ENCODE measurements at places on chromosomes 2 and 18.

DNA sequence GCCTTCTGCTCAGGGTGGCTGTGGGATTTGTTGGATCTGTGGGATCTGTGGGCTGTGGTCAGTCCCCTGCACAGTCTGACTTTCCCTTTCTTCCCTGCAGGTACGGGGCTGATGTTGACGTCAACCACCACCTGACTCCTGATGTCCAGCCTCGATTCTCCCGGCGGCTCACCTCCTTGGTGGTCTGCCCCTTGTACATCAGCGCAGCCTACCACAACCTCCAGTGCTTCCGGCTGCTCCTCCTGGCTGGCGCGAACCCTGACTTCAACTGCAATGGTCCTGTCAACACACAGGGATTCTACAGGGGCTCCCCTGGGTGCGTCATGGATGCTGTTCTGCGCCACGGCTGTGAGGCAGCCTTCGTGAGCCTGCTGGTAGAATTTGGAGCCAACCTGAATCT lies 17.5 kb downstream of the ASB1 start:
- no peak for DNase-seq

GRCh38 chr2:227460070-227460485 lies 11.9 kb upstream of the AGFG1 start:
- peak; percentile 65 for DNase-seq

GRCh38 chr18:9102508-9103375 lies at the start of gene NDUFV2:
Gene NDUFV2 (plus strand): TSS chr18:9102699. CDS start chr18:9102744, 45 bp downstream.
- DNase-seq = peak; percentile 92

GRCh38 chr2:75041731-75042600 lies 83.5 kb downstream of the POLE4 start:
- DNase-seq = no peak

- DNase-seq = no peak
Observed at GRCh38 chr2:213627835-213628460, 343.7 kb downstream of the SPAG16 start.

DNA sequence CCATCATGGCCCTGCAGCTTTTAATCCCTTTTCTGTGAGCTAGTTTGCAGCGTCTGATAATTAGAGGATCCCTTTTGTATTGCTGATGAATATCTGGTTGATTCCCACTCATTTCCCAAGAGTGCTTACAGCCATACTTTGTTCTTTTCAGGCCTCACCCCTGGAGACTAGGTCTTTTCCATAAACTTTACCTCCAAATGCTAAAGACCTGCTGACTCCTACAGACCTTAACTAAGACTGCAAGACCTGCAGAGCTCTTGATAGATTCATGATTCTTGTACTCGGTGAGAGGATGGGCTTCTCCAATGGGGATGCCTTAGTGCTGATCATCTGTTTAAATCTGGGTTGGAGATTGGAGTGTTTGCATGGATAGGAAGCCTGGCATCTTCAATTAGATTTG lies 33.1 kb upstream of the DYNAP start:
- DNase-seq = no peak

DNA sequence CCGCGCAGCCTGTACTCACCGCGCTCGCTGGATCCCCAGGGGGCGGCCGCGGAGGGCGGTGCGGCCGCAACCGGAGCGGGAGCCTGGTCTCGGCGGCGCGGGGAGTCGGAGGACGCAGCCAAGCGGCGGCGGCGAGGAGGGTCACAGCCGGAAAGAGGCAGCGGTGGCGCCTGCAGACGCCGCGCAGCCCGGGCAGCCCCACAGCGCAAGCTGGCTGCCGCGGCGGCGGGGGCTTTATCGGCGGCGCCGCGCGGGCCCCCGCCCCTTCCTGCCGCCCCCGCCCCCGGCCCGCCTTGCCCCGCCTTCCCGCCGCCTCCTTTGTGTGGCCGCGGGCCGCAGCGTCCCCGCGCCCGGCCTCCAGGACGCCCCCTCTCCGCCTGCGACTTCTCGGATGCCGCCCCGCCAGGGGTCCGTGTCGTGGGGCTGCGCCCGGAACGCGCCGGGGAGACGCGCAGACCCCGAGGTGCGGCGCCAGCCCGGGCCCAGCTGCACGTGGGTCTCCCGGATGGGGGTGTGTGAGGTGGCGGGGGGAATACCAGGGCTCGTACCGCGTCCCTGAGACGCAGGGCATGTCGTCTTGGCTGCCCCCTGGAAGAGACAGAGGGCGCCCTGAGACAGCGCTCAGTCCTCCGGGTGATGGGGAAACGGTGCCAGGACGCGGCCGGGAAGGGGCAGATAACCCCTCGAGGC lies at the start of gene SERPINE2:
Gene SERPINE2 (minus strand): TSS at position 207 of the 690 bp plus-strand sequence. CDS start 37,386 bp downstream, outside the sequence.
- DNase-seq = peak; percentile 15

- no peak for DNase-seq
Observed at GRCh38 chr2:233351423-233351822, 2.9 kb upstream of the DGKD start.

GRCh38 chr2:69465513-69466456 lies 28.6 kb upstream of the NFU1 start:
- DNase-seq = no peak

GRCh38 chr18:37252854-37253393 lies 312.7 kb downstream of the CELF4 start:
- no peak for DNase-seq

DNA sequence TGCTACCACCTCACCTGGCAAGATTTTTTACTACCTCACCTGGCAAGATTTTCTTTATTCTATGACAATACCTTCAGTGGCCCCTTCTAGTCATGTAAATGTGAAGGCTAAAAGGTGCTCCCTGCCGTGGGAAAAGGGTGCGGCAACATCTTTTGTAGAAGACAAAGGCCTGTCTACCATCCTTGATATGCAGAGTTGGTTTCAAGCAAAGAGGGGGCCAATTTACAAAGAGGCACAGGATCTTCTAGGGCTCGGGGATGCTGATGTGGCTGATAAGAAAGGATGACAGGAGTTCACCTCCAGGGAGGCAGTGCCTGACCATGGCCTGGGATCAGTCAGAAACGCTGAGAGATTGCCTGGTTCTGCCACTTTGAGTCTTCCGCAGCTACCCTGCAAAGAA lies 165.4 kb upstream of the SLC1A4 start:
- DNase-seq = no peak

DNA sequence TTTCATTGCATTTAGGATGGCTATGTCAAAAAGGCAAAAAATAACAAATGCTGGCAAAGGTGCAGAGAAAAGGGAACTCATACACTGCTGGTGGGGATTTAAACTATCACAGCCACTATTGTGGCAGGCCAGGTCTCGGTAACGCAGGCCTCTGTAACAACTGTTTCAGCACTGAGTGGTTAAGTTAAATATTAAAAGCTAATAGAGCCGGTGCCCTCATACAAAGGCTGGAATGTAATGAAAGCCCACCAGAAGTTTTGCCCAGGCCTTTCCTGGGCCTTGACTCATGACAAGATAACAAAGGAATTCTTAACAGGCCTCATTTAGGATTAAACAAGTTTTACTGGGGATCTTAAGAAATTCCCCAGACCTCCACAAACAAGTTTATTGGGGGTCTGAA lies 10.7 kb downstream of the MERTK start:
- no peak for DNase-seq

GRCh38 chr2:240598311-240598911 lies 11.9 kb downstream of the CAPN10 start:
- no peak for DNase-seq

DNA sequence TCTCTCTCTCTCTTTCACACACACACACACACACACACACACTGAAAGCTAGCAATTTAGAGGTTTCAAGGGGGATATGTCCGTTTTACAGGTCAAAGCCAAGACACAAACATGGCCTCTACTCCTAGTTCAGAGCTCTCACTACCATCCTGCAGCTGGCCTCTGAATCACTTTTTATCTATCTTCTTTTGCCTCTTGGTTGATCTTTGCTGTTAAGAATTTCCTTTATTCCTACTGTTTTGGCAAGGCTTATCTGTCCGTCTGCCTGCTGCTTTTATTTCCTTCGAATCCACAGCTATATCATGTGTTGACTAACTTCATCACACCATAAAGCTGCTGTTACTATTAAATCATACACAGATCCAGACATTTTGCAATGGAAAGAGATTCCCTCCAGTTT lies 543.0 kb downstream of the PLCL1 start:
- no peak for DNase-seq

DNA sequence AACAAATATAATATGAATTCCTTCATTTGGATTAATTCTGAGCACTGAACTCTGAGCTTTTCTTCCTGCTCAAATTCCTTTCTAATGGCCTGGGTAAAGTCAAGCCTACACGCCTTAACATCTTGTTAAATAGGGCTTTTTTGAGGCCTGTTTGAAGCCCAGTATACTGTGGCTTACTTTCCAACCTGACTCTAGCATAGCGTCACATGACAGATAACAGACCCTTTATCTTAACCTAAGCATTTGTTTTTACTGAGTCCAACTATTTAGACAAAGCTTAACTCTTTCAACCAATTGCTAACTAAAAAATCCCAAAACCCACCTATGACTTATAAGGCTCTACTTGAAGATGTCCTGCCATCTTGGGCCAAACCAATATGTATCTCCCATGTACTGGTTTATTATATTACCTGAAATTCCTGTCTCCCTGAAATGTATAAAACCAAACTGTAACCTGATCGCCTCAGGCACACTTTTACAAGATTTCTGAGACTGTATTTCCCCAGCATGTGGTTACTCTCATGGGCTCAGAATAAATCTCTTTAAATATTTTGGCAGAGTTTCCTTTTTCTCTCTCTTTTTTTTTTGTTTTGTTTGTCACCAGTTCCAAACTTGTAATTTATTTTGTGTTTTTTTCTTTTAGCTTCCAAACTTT lies 271.1 kb upstream of the VWC2L start:
- no peak for DNase-seq

DNA sequence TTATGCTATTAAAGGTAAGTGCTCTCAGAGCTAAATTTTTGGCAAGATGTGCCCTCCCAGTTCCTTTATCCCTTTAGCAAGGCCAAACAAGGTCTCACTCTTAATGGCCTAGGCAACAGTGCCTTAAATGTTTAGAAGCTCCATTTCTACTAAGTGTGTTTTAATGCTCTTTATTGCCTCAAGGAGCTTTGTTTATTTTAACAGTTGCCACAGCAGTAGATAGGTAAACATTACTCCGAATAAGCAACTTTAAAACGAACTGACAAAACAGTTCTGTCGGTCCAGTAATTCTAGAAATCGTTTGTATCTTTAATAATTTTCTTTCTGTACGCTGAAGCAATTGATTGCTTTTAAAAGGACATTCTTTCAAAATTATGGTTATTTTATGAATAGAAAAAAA lies 74.5 kb downstream of the PIEZO2 start:
- DNase-seq = no peak

GRCh38 chr18:23249348-23249747 lies 114.1 kb downstream of the CABLES1 start:
- DNase-seq = no peak

DNA sequence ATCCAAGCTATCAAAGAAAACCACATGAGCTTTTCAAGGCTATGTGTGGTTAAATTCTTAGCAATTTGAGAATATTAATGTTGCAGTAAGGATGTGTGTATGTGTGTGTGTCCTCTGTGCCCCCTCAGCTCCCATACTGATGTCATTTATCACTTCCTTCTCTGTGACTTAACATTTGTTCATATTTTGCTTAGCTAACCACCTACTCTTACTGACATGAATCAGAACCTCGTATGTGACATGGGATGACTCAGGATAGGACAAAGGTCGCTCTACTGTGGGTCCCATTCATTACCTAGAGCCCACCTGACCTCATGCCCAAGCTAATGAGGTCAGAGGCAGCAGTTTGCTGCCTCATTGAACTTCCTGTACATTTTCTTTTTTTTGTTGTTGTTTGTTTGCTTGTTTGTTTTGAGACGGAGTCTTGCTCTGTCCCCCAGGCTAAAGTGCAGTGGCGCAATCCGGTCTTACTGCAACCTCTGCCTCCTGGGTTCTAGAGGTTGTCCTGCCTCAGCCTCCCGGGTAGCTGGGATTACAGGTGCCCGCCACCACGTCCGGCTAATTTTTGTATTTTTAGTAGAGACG lies 36.3 kb downstream of the MOGAT1 start:
- no peak for DNase-seq

DNA sequence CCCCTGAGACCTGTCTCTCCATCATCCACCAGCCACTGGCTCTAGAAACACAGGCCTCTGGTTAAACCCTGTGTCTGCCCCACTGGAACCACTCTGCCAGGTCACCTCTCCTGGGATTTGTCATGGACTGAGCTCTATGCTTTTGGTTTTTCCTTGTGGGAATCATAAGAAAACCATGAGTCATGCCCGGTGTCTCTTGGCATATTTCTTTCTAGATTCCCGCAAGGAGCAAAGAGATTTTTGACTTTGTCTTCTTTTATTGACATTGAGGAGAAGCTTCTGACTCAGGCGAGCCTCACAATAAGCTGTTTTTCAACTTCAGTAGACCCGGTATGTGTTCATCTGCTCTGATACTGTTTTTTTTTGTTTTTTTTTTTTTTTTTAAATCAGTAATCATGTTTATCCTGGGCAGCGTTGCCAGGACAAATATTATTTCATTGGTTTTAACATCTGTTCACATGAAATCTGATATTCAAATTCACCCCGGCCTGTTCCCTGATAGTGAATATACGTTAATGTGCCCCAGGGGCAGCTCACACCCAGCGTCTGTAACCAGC lies 207.1 kb downstream of the ACKR3 start:
- DNase-seq = no peak

DNA sequence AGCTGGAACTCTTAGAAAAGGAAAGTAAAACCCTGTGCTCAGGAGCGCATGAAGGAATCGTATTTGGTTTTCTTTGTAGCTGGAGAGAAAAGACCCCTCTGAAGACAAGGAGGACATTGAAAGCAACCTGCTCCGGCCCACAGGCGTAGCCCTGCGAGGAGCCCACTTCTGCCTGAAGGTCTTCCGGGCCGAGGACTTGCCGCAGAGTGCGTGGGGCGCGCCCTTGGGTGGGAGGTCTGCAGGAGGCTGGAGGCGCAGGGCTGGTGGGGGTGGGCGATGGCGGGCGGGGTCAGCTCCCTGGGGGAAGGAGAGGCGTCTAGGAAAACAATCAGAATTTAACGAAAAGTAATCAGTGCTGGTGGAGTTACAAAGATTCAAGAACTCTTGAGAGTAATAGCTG lies 72.8 kb downstream of the DYSF start:
- no peak for DNase-seq

- no peak for DNase-seq
Observed at GRCh38 chr2:236051351-236051750, 116.8 kb downstream of the GBX2 start.

DNA sequence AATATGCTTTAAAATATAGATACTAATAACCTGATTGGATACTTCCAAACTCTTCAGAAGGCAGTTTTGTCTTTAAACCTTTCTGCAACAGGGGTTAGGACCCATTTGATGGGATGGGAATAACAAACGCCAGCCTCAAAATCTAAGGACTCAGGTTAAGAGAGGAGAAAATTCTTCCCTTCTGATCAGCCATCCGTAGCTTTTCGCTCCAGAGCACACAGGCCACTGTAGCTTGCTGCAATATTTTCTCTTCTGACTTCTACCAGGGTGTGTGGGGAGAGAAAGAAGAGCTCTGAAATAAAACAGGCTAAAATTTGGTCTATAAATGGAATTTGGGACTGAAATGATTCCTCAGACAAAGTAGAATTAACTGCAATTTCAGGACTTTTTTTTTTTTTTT lies 95.1 kb downstream of the ALPK2 start:
- no peak for DNase-seq

GRCh38 chr2:172226244-172227061 lies 123.8 kb upstream of the DLX2 start:
- no peak for DNase-seq

GRCh38 chr2:206311026-206311425 lies 36.6 kb downstream of the ZDBF2 start:
- no peak for DNase-seq
